ENCODE measurements at places on chromosomes 16 and 17. TPM values are rescaled to one million over a fixed set of nuclear protein-coding genes. Genes with fewer than 3 reads are reported as not detected.

MMP28 gene
- total RNA-seq, result 6.0 TPM

ODAD4 gene
- 1.4 TPM for total RNA-seq

GNGT2 gene
- 0.18 TPM for total RNA-seq

OR4D1 gene
- 0.02 TPM for total RNA-seq

CPNE7 gene
- 59.4 TPM for total RNA-seq
